ENCODE measurements at places on chromosomes 5 and 9.

DNA sequence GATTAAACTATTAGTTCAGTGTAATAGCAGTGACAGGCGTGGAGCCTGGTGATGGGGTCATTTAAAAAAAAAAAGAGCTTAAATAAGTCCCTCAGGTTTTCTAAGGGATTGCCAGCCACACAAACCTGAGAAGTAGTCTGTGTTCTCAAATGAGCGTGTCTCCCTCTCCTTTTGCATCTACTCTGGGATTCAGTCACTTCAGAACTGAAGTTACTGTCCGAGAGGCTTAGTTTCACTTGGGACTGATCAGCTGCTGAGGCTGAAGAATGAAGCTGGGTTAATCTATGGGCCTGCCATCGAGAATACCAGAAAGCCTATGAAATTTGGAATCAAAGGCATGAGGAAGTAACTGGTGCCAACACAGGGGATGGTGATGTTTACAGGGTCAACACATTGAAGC lies 310.1 kb downstream of the ADAMTS6 start:
- no peak for DNase-seq

DNA sequence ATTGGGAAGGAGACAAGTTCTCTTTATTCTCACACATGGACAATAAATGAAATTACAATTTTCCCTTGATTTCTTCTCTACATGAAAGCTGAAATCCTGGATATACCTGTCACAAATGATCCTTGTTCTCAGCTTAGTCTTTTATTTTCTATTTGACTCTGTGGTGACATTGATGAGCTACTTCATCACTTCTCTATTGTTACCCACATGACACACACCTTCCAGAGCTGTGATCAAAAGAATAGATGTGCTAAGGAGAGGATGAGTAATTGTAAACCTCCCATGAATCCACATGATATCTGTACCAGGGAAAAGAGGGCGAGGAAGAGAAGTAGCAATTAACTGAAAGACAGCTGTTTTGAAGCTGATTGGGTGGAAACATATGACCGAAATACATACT lies 102.0 kb downstream of the CAVIN4 start:
- no peak for DNase-seq

DNA sequence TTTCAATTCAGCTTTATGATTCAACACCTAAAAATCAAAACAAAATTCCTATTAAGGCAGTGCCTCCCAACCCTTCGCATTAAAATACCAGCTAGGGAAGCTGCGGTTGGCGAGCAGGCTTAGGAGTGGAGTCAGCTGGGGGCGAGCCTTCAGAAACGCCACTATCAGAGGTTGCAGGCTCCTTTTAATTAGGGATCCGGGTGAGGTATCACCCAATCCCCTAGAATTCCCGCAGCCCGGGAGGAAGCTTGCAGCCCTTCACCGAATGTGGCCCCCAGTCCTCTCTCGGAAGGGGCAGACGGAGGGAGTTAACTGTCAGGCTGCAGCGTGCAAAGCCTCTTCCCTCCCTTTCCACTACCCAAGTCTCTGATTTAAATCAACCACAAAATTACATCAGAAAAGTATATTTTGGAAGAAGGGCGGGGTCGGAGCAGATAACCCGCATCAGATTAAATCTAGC lies 1.7 kb downstream of the STC2 start:
- no peak for DNase-seq

DNA sequence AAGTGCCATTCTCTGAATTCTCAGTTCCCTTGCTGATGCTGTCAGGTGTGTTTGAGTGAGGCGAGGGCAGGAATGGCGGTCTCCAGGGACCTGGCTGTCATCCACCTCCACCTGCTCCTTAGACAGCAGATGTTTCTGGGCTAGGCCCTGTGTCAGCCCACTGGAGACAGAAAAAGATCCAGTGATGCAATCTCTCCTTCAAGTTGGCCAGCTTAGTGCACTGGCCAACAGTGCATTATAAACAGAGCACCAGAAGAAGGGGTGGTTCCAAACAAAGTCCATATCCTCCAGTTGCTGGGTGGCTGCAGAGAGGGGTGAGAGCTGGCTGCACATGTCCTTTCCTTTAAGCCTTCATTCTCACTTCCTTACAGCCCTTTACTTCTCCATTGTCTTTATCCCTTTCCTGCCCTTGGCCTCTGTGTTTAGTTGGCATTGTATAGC lies 26.5 kb downstream of the NANS start:
- no peak for DNase-seq

GRCh38 chr9:12730927-12731326 lies 37.7 kb downstream of the TYRP1 start:
- no peak for DNase-seq

DNA sequence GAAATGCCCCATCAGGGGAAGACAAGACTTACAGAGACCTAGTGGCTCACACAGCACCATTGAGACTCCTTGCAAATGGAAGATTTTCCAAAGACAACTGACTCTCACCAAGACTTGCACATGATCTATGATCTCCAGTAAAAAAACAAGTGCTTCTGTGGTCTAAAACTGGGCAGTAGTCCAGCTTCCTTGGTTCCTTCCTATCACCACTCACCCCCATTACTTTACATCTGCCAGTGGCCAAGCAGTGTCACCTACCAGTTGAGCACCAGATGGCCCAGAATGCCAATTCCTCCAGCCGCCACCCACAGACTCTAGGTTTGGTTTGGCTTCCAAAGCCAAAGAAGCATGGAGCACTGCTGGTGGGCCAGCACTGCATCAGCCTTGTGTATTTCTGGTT lies 47.7 kb downstream of the SH3TC2 start:
- DNase-seq: no peak

- no peak for DNase-seq
Observed at GRCh38 chr5:143592648-143593047, 189.2 kb upstream of the NR3C1 start.

GRCh38 chr5:143258559-143259253 lies 144.8 kb downstream of the NR3C1 start:
- DNase-seq: no peak

GRCh38 chr9:79799691-79800335 lies 228.0 kb downstream of the TLE4 start:
- no peak for DNase-seq

- DNase-seq: no peak
Observed at GRCh38 chr5:24789611-24790351, 145.0 kb upstream of the CDH10 start.

DNA sequence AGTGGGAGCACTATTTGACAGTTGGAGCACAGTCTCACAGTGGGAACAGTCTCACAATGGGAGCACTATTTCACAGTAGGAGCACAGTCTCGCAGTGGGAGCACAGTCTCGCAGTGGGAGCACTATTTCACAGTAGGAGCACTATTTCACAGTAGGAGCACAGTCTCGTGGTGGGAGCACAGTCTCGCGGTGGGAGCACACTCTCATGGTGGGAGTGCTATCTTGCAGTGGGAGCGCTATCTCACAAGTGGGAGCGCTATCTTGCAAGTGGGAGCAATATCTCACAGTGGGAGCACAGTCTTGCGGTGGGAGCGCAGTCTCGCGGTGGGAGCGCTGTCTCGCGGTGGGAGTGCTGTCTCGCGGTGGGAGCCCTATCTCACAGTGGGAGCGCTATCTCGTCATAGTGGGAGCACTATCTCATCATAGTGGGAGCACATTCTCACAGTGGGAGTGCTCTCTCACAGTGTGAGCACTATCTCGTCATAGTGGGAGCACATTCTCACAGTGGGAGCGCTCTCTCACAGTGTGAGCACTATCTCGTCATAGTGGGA lies 56.1 kb downstream of the MED10 start:
- no peak for DNase-seq

- no peak for DNase-seq
Observed at GRCh38 chr9:134554373-134555093, 87.1 kb upstream of the COL5A1 start.

GRCh38 chr9:120750421-120750820 lies 36.2 kb upstream of the MEGF9 start:
- DNase-seq: no peak

- no peak for DNase-seq
Observed at GRCh38 chr5:149603210-149603609, 21.9 kb downstream of the ARHGEF37 start.

- no peak for DNase-seq
Observed at GRCh38 chr9:136705564-136705963, 6.8 kb upstream of the DIPK1B start.

DNA sequence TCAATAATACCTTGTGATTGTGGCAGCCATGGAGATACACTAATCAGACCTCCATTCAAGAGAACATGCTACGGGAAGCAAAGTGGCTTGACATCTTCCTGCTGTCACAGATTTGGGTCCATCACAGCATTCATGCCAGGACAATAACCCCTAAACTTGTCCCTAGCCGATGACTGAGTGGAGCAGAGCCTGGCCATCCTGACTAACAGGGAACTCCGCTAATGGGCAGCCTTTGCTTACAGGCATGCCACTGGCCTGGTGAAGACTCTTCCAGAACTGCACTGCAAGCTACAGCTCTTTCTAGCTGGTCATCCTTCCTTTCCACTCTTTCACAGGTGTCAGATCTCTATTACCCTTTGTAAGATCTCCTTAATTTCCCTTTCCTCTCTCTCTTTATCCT lies 16.0 kb downstream of the FAM174A start:
- no peak for DNase-seq

GRCh38 chr9:87516222-87516925 lies 18.7 kb downstream of the DAPK1 start:
- DNase-seq: no peak

GRCh38 chr5:13480834-13481233 lies 463.7 kb downstream of the DNAH5 start:
- DNase-seq: no peak
